Sigmoid colon (tissue), 7 donors: ENCODE measurements at places on chromosomes 12 and 14. TPM values are rescaled to one million over a fixed set of nuclear protein-coding genes. Genes with fewer than 3 reads are reported as not detected.

Gene ANO4
- not detected for polyA plus RNA-seq

Gene RFX4
- polyA plus RNA-seq, result not detected

Gene TSPAN19
- polyA plus RNA-seq, result not detected

Gene MAP4K5
- 20.0 TPM for polyA plus RNA-seq

Gene HHIPL1
- polyA plus RNA-seq, result not detected

Gene FGF6
- not detected for polyA plus RNA-seq

Gene CLEC9A
- 1.5 TPM for polyA plus RNA-seq

Gene TEX22
- polyA plus RNA-seq, result not detected

Gene PAPLN
- polyA plus RNA-seq, result 1.2 TPM

Gene MAGOHB
- polyA plus RNA-seq, result 25.7 TPM

Gene KCNK13
- polyA plus RNA-seq, result 0.51 TPM

Gene PZP
- not detected for polyA plus RNA-seq

Gene RFLNA
- polyA plus RNA-seq, result 43.7 TPM

Gene SLC5A8
- polyA plus RNA-seq, result not detected

Gene TAPBPL
- 14.4 TPM for polyA plus RNA-seq

Gene PLEKHH1
- 25.3 TPM for polyA plus RNA-seq

Gene LMO3
- polyA plus RNA-seq, result 0.46 TPM

Gene SENP1
- polyA plus RNA-seq, result 4.2 TPM

Gene KRT80
- polyA plus RNA-seq, result under 0.01 TPM

Gene TC2N
- polyA plus RNA-seq, result 28.2 TPM

Gene HSPA2
- 37.2 TPM for polyA plus RNA-seq

Gene ST8SIA1
- 3.1 TPM for polyA plus RNA-seq

Gene CDC42BPB
- polyA plus RNA-seq, result 18.0 TPM

Gene SLC22A17
- polyA plus RNA-seq, result 10.6 TPM

Gene BICD1
- 0.60 TPM for polyA plus RNA-seq

Gene OR9K2
- not detected for polyA plus RNA-seq

Gene STAC3
- 1.8 TPM for polyA plus RNA-seq

Gene ZC2HC1C
- polyA plus RNA-seq, result 4.6 TPM

Gene NRDE2
- polyA plus RNA-seq, result 5.3 TPM

Gene PTGER2
- 3.0 TPM for polyA plus RNA-seq

Gene EVL
- 100 TPM for polyA plus RNA-seq

Gene COL2A1
- polyA plus RNA-seq, result not detected

Gene STYX
- polyA plus RNA-seq, result 8.1 TPM

Gene LGR5
- 0.23 TPM for polyA plus RNA-seq

Gene KRT2
- not detected for polyA plus RNA-seq

Gene CDKN1B
- polyA plus RNA-seq, result 43.8 TPM

Gene MUCL1
- not detected for polyA plus RNA-seq

Gene GLT8D2
- polyA plus RNA-seq, result 1.6 TPM

Gene KIF26A
- 0.60 TPM for polyA plus RNA-seq

Gene WSCD2
- polyA plus RNA-seq, result not detected

Gene SCN8A
- polyA plus RNA-seq, result under 0.01 TPM

Gene DBX2
- not detected for polyA plus RNA-seq

Gene IQSEC3
- polyA plus RNA-seq, result 0.73 TPM

Gene SLC2A14
- polyA plus RNA-seq, result 0.04 TPM

Gene SCYL2
- polyA plus RNA-seq, result 21.0 TPM

Gene NFE2
- polyA plus RNA-seq, result not detected

Gene LYSET
- 27.5 TPM for polyA plus RNA-seq

Gene MIPOL1
- 2.0 TPM for polyA plus RNA-seq

Gene KLRB1
- polyA plus RNA-seq, result 3.4 TPM

Gene CLEC2B
- polyA plus RNA-seq, result 6.0 TPM

Gene PLEKHD1
- not detected for polyA plus RNA-seq

Gene KCNC2
- not detected for polyA plus RNA-seq

Gene HOXC10
- polyA plus RNA-seq, result not detected

Gene PAX9
- polyA plus RNA-seq, result under 0.01 TPM

Gene GPRC5D
- polyA plus RNA-seq, result not detected

Gene RFC5
- 12.0 TPM for polyA plus RNA-seq

Gene MAX
- polyA plus RNA-seq, result 93.7 TPM

Gene ZNF410
- polyA plus RNA-seq, result 37.8 TPM

Gene RNASE3
- polyA plus RNA-seq, result not detected

Gene MGST1
- 407 TPM for polyA plus RNA-seq
